ENCODE measurements at places on chromosomes 3 and 15.

DNA sequence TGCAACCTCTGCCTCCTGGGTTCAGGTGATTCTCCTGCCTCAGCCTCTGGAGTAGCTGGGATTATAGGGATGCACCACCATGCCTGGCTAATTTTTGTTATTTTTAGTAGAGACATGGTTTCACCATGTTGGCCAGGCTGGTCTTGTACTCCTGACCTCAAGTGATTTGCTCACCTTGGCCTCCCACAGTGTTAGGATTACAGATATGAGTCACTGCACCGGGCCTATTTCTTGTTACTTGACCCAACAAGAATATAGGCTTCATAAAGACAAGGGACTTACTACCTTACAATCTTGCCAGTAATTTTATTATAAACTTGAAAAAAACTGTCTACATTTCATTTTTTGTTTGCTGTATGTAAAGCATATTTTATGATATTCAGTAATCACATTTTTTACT lies 21.4 kb upstream of the ZBTB47 start:
- DNase-seq = no peak

- no peak for DNase-seq
Observed at GRCh38 chr3:62246094-62246493, 127.3 kb downstream of the FEZF2 start.

DNA sequence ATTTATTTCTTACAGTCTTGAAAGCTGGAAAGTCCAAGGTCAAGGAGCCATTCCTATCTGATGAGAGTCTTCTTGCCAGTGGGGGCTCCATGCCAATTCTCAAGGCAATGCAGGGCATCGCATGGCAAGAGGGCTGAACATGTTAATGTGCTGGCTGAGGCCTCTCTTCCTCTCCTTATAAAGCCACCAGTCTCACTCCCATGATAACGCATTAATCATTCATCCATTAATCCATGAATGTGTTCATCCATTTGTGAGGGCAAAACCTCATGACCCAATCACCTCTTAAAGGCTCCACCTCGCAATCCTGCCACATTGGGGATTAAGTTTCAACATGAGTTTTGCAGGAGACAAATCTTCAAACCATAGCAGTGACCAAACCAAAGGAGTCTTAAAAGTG lies 118.3 kb downstream of the PROS1 start:
- no peak for DNase-seq

GRCh38 chr3:193767353-193768069 lies 174.5 kb downstream of the OPA1 start:
- DNase-seq = no peak

DNA sequence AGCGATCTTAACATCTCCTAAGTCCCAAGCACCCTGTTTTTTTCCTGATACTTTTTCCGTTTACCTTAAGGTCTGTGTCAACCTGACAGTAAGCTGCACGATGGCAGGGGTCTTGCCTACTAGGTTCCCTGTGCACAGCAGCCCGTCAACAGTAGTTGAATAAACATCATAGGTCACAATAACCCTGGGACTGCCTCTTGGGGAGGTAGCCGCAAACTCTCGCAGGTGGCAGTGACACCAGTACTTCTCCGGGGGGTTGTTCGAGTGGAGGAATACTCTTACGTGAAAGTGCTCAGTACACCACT lies 365 bp upstream of the PDCD6IP start:
- DNase-seq = no peak

GRCh38 chr3:136120373-136121348 lies 75.5 kb downstream of the MSL2 start:
- no peak for DNase-seq

GRCh38 chr3:58063022-58063815 lies 55.0 kb downstream of the FLNB start:
- DNase-seq = no peak

GRCh38 chr15:41965441-41966413 lies 6.6 kb downstream of the EHD4 start:
- DNase-seq = no peak

- no peak for DNase-seq
Observed at GRCh38 chr3:107392549-107393165, 15.4 kb downstream of the CCDC54 start.

- no peak for DNase-seq
Observed at GRCh38 chr15:75058127-75058905, 34.9 kb downstream of the PPCDC start.

DNA sequence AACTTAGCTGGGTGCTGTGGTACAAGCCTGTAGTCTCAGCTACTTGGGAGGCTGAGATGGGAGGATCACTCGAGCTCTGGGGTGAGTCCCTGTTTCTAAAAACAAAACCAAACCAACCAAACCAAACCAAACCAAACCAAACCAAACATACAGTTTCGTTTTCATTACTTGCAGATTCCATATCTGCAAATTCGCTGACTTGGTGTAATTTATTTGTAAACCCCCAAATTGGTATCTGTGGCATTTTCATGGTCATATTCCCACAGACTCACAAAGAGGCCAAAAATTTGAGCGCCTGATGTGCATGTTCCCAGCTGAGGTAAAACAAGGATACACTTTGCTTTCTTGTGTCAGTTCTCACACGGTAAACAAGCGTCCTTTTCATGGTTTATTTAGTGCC lies 1138.3 kb downstream of the ROBO1 start:
- no peak for DNase-seq

- peak; percentile 45 for DNase-seq
Observed at GRCh38 chr15:91055548-91056331, 33.3 kb upstream of the VPS33B start.

DNA sequence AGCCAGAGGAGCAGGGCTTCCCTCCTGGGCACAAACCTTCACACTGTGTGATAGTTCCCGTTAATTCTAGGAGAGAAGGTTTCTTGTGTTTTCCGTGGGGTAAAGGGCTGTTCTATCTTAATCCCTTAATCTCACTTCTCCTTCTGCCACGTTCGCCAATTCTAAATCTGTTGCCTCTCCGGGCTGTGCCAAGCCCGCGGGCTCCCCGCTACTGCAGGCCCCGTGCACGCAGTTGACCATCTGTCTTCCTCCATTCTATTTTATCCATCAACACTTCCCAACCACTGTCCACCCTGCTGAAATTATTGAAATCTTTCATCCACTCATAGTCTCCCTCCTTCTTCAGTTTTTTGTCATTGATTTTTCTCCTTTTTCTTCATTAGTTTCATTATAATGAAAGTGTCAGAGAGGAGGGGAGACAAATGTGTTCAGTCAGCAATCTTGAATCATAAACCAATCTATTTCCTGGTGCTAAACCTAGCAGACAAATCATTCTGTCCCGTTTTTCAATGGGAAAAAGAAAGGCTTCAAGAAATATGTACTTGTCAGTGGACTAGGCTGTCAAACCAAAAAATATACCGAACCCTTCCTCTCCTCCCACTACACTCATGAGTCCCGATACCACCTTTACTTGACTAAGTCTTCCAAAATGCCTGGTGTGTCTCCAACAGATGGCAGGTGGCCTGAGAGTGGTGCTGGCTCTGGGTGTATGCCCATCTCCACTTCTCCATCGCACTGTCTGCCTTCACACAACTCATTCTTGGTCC lies 39.6 kb downstream of the SLCO2A1 start:
- DNase-seq = no peak

DNA sequence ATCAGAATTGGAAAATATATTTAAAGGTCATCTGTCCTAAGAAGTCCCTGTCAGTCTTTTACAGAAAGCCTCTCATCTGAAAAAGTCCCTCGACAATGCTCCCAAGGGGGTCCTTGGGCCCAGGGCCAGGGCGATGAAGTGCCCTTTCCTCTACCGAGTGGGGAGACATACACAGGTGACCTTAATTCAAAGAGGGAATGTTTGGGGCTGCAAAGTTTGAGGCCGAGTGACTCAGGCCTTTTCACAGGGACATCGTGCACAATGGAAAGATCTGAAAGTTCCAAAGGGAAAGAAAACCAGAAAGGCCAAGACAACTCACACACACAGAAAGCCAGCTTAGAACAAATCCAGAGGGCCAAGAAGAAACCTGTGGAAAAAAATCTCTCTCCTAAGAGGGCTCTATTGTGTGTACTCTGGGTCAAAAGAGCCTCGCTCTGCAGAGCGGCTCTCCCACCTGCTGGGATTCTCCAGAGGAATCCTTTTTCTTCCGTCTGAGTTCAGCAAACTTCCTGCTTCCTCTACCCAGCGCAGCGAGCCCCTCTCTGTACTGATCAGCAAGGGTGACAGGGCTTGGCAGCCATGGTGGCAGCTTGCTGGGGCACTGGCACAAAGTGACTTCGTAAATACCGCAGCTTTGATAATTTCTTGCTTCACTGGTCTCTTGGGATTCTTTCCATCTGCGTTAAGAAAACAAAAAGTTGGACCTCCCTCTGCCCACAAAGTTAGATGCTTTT lies 259.1 kb downstream of the OPA1 start:
- DNase-seq = no peak

DNA sequence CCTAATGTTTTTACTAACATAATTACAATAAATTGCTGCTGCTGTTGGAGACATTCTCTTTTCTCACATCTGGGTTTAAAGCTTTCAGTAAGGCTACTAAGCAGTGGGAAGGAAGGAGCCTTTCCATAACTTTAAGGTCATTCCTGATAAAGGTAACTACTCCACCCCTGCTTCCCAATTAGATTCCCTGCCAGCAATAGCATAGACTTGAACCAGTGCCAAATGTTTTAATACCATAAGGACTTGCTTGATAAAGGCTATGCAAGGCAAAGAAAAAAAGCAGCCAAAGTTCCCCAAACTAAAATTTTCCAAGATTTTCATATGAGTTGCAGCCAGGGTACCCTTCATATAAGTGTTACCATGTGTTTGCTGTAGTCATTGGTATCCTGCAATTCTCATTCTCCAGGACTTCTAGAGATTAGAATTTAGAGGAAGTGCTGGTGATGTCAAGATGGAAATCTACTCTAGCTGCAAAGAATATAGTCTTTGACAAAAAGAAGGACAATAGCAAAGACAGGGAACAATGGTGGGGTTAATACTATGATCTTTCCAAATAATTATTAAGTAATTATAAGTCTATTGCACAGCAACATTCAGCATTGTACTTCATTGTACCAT lies 106.1 kb downstream of the FILIP1L start:
- no peak for DNase-seq

GRCh38 chr3:133042778-133043177 lies 4.6 kb downstream of the TMEM108 start:
- no peak for DNase-seq

DNA sequence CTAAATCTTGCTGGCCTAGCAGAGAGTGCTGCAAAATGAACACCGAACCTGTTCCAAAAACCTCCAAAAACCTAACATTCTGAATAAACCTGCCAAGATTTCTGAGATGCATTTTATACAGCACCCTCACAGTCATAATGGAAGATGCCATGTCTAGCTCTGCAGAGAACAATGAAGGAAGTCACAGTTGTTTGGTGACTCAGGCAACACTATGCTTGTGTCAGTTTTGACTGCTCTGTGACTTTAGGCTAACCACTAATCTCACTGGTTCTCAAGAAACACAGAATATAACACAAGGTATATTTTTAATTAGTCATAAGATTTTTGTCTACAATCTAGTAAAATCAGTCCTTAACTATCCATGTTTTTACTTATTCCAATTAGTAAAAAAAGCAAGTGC lies 606.6 kb downstream of the TBL1XR1 start:
- DNase-seq = no peak

DNA sequence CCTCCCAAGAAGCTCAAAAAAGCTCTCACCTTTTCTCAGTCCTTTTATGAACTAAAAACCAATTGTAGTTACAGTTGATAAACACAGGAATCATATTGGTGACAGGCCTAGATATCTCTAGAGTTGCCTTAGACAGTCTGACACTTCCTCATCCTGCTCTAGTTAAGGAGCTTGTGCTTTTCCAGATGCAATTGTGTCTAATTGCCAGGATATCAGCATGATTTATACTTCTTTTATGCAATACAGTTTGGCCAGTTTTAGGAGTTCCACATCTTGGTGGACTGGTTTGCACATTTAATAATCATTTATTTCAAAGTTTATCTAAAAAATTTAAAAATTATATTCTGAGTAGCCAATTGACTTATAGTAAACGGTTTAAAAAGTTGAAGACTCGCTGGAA lies 95.7 kb downstream of the DUT start:
- DNase-seq = no peak

DNA sequence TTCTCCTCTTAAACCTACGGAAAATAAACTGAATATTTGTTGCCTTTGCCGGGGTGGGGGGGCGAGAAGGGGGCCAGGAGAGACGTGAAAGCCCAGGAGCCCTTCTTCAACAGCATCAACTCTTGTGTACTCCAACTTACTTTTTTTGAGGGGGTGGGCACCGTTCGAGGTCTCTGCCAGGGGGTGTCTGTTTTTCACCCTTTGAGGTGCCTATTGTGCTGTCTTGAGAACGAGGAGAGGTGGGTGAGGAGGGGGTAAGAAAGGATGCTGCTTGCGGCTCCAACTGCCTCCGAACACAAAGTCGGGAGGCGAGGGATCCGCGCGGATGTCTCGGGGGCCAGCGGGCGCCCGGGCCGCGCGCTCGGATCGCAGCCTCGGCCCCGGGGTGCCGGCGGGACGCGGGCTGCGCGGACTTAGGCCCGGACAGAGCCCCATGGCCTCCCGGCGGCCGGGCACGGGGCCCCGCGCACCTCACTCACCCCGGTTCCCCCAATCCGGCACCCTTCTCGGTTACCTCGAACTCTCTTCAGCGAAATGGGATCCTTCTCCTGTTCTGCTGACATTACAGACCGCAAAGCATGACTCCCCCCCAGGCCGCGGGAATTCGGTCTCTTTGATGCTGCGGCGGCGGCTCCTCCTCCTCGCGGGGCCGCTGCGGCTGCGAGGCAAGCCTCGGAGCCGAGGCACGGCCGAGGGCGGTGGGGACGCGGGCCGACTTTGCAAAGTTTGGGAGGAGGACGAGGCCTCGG lies 650 bp downstream of the PYGO1 start:
- DNase-seq = no peak

- DNase-seq = no peak
Observed at GRCh38 chr15:26358708-26359107, 414.2 kb downstream of the GABRB3 start.

DNA sequence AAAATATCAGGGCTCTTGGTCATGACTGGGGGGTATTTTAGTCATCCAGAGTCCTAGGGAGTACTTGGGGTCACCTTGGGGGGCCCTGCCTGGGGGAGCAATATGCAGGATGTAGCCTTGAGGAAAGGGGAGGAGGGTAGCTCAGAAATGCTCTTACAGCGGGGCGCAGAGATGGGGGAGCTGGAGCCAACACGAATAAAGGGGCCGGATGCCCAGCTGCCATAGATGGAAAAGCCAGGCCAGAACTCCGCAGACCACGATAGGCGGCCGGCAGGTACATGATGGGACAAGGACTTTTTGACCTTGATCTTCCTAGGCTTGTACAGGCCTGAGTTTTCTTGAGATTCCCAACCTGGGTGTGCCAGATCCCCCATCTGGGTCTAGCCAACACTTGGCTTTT lies 47.7 kb upstream of the SLC6A1 start:
- DNase-seq = no peak

- DNase-seq = no peak
Observed at GRCh38 chr3:196235452-196236122, 19.3 kb downstream of the SLC51A start.

GRCh38 chr15:96500508-96500907 lies 170.0 kb downstream of the NR2F2 start:
- no peak for DNase-seq

GRCh38 chr3:13236557-13237173 lies 163.4 kb upstream of the IQSEC1 start:
- no peak for DNase-seq
